ENCODE measurements at places on chromosomes 2 and 18.

- no peak for DNase-seq
Measured at GRCh38 chr2:75522543-75523312, 38.0 kb downstream of the EVA1A start.

- DNase-seq, result no peak
Measured at GRCh38 chr2:45352506-45352905, 258.6 kb downstream of the SRBD1 start.

- DNase-seq, result no peak
Measured at GRCh38 chr2:128986026-128986715, 667.5 kb upstream of the HS6ST1 start.

DNA sequence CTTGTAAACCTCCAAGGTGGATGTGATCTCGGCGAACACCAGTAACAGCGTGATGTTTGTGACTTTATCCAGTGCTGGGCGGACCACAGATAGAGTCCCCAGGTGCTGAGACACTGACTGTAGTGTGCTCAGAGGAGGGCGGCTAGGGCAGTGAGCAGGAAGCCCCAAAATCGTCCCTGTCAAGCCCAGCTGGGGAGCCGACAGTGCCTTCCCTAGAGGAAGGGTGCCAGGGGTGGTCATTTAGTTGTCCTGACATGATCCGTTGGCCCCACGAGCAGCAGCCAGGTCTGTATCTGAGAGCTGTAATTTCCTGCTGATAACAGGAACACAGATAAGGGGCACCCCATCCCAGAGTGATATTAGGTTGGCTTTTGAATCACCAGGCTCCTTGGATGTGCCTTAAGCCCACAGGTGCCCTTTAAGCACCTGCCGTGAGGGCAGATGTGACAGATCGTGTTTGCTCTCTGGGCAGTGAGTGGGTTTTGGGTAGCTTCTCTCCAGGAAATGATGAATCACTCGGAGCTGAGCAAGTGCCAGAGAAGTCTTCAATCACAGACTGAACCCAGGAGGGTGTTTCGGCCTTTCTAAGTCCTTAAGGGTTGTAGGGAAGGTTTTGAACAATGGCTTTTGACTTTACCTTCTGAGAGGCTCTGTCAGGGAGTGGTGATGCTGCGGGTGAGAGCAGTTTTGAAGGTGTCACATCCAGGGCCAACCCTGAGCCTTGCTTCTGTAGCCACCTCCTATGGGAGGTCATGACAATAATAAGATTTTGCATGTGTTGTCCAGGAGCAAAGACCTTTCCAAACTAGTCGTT, 7.7 kb downstream of the LPIN1 start:
- DNase-seq, result no peak

- DNase-seq, result no peak
Measured at GRCh38 chr2:67437114-67437513, 40.0 kb downstream of the ETAA1 start.
